ENCODE measurements at places on chromosomes 3 and 15.

DNA sequence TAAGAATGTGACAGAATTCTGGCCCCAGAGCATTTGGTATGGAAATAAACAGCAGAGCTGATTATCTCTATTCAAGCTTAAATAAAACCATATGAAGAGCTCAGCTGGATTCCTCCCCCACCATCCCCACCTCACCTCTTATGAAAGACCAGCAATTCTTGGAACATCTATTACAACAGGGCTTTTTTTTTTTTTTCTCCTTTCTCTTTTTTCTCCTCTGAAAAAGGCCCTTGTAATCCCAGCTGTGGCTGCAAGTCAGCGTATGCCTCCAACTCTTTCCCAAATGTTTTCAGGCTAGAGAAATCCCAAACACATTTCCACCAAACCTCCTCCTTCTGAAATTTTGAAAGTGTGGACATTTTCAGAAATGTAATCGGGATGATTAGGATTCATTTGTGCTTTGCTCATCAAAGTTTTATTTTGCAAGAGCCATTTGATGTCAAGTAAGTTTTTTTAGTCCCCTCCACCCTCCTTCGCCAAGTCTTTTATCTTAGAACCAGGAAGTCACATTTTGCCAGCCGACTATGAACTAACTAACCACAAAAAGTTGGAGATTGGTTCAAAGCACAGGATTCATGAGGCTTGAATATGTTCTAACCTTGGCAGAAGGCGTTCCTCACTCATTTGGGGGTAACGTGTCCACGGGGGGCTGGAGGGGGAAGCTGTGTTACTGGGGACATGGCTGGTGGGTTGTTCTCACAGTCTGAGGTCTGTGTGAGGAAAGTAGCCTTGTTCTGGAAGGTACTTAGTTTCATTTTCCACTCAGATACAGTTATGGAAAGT, 142.0 kb upstream of the PDZRN3 start:
- DNase-seq = no peak

GRCh38 chr3:24943961-24944360, 449.3 kb upstream of the THRB start:
- DNase-seq = no peak

GRCh38 chr15:65130941-65131340, 2.7 kb downstream of the PDCD7 start:
- no peak for DNase-seq

DNA sequence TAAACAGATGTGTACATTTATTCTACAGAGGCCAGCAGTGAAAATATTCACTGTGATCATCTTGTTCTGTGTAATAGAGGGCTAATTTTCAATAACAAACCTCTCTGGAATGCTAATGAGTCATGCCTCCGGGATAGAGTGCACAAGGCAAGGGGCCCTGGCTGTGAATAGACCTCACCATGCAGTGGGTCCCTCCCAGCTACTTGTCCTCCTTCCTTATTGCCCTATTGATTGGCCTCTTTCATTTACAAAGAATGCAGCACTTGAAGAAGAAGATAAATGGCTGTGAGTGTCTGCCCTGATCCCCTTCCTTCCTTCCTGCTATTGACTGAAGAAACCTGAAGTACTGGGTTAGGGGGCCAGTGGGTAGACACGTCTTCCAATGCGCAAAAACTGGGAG, 436.3 kb downstream of the WDR72 start:
- no peak for DNase-seq

Data from stimulated activated CD8-positive, alpha-beta memory T cell treated with anti-CD3 and anti-CD28 coated beads, Interleukin-4, amount 100 ng/mL, for 4 hours (primary cell).